H1 (cell line): ENCODE measurements at places on chromosomes 2 and 18. TPM values are rescaled to one million over a fixed set of nuclear protein-coding genes. Genes with fewer than 3 reads are reported as not detected.

DNA sequence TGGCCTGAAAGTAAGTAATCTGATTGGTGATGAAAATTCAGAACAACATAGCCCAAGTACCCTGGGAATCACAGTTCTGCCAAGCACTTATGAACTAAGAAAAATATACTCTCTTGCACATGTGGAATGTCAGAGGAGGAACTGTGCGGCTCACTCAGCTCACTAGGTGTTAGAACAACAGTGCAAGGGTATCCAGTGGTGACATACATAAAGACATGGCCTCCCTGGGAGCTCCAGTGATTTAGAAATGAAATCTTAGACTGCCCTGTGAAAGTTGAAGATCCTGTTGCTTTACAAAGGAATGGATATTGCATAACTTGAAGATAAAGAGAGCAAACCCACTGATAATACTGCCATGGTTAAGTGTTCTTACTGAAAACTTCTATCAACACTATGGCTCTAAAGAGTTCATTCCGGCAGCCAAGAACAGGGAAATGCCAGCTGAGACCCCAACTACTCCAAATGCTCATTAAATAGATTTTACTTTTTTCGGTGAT is 246.2 kb downstream of the ARHGAP15 start:
- no peak for DNase-seq

The CD8A gene
- polyA plus RNA-seq = 0.14 and 0.20 TPM in 2 replicates

The METTL21A gene
- 31.3 and 36.2 TPM in 2 replicates for polyA plus RNA-seq

The SCN2A gene
- 0.18 and 0.25 TPM in 2 replicates for polyA plus RNA-seq

The UGT1A10 gene
- not detected in 2 replicates for polyA plus RNA-seq

DNA sequence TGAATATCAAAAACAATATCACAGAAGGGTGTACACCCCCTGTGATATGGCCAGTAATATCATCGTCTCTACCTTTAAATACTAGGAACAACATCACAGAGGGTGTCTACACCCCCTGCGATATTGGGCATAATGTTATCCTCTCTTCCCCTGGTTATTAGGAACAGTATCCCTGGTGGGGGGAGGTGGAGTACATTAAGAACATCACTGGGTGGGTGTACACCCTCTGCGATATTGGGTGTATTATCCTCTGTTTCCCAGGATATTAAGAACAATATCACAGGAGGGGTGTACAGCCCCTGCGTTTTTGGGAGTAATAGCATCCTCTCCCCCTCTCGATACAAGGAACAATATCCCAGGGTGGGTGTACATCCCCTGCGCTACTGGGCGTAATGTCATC is 1932.8 kb downstream of the SUCLG1 start:
- DNase-seq = no peak

The TANK gene
- 3.4 and 7.0 TPM in 2 replicates for polyA plus RNA-seq

- no peak for DNase-seq
These were observed 237.5 kb downstream of the EPHA4 start for GRCh38 chr2:221334481-221335218.

GRCh38 chr2:164934401-164935117 is 20.8 kb downstream of the SLC38A11 start:
- DNase-seq = no peak

The PRKAG3 gene
- not detected in 2 replicates for polyA plus RNA-seq

The C2orf66 gene
- polyA plus RNA-seq = not detected in 2 replicates

GRCh38 chr2:144886862-144887261 is 366.9 kb upstream of the ZEB2 start:
- no peak for DNase-seq

DNA sequence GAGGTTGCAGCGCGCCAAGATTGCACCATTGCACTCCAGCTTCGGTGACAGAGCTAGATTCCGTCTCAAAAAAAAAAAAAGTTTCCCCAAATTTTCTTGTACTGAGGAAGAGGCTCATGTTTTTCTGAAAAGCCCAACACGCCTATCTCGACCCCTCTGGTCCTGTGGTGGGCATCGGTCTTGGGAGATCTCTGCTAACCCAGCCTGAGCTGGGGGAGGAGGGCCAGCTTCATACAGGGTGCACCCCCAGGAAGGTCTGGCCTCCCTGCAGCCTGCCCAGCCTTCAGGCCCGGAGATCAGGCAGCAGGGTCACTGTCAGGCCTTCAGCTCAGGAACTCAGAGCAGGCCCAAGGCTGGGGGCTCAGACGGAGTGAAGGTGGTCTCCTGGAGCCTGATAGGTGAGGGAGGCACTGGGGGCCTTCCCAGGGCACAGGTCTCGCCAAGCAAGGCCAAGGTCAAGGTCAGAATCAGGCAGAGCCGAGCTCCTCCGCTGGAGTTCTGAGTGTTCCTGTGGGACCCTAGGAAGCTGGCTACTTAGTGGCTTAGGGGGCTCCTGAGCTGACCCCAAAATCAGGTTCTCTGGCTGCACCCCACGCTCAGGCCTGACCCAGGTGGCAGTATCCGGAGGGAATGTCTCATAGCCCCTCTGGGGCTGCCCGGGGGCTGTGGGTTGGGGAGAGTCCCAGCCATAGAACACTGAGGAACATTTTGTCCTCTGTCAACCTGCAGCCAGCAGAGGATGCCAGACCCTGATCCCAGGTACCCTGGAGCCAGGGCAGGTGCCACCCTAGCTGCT is 37.9 kb upstream of the SMAD7 start:
- no peak for DNase-seq

- no peak for DNase-seq
These were observed 882.5 kb downstream of the SLC4A3 start for GRCh38 chr2:220509966-220510365.

The CFC1 gene
- 0.14 and 0.49 TPM in 2 replicates for polyA plus RNA-seq
